GM23248 (cell line): ENCODE measurements at places on chromosomes 5 and 9.

- DNase-seq = peak; percentile 26
Observed at GRCh38 chr5:173795601-173796000, 92.5 kb upstream of the CPEB4 start.

DNA sequence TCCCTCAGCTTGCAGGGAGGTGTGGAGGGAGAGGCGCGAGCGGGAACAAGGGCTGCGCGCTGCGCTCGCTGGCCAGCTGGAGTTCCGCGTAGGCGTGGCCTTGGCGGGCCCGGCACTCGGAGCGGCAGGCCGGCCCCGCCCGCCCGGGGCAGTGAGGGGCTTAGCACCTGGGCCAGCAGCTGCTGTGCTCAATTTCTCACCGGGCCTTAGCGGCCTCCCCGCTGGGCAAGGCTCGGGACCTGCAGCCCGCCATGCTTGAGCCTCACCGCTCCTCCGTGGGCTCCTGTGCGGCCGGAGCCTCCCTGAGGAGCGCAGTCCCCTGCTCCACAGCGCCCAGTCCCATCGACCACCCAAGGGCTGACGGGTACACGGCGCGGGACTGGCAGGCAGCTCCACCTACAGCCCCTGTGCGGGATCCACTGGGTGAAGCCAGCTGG is 1516.4 kb downstream of the EFNA5 start:
- no peak for DNase-seq

GRCh38 chr5:10319202-10319851 is 11.6 kb upstream of the CMBL start:
- DNase-seq = peak; percentile 62

- peak; percentile 92 for DNase-seq
Observed at GRCh38 chr9:131609099-131609830, 63.9 kb downstream of the PRRT1B start.

- no peak for DNase-seq
Observed at GRCh38 chr5:55864606-55865541, 13.7 kb downstream of the IL31RA start.
